ENCODE measurements at places on chromosomes 7 and 10.

GRCh38 chr10:124068929-124069328, 24.5 kb downstream of the CHST15 start:
- DNase-seq, result no peak

DNA sequence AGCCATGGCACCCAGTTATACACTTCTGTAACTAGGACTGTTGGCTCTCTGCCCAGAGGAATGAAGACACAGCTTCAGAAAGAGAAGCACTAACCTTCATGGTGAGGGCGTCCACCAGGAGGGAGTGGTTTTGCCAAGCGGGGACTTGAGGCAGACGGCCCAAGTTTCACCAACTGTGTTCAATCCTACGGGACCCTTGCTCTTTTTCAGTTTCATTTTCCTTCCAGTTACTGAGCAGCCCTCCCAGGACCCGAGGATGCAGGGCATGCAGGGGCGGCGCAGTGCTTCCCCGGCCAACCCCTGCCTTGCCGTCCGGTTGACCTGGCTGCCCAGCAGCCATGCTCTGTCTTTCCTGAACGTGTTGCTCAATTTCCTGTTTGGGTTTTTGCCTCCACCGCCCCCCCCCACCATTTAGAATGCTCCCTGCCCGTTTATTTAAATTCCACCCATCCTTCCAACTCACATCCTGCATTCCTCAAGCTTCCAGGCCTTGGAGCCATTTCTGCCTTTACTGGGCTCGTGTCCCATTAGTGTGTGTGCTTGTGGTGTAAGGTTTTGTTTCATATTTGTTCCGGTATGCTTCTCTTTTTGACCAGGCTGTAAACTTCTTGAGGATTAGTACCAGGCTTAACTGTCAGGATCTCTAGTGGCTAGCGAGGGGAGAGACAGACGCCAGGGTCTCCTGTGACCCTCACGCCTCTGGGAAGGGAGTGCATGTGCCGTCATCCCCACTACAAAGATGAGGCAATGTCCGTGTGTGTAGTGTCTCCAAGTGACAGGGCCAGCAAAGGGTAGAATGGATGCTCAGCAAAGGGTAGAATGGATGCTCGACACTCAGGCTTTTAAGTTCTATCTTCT, 31.6 kb downstream of the IL15RA start:
- DNase-seq, result no peak

DNA sequence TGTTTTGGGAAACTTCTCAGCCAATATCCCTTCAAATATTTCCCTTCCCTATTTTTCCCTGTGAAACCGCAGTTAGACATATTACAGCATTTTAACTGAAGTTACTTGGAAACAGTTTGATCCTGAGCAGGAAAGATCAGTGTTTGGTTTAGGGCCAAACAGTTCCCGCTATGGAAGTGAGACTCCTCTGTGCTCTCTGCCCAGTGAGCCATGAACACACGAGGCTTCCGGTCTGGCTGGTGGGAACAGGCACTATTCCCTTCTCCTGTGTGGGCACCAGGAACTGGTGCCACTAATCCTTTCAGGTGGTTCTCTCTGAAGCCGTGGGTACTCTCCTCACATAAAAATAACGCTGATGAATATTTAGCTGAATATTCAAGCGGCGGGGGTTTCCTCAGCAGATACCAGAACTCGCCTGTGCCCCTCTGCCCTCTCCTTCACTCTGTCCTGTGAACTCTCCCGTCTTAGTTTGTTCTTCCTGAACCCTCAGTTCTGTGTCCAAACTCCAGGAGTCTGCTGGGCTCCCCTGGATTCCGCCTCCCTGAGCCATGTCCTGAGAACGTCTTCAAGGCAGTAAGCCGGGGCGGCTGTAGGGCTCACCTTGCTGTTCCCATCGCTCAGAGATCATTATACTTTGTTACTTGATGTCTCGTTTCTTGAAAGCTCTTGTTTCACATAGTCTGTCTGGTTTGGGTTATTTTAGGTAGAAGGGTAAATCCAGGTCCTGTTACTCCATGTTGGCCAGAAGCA, 25.7 kb downstream of the FOXL3 start:
- DNase-seq, result no peak

GRCh38 chr10:60384708-60385398, 4.8 kb downstream of the ANK3 start:
- DNase-seq, result no peak
